EH (cell line): ENCODE measurements at places on chromosomes 6 and 20.
A peak's percentile ranks its signal among the peaks of the same experiment; 100 is the strongest.

DNA sequence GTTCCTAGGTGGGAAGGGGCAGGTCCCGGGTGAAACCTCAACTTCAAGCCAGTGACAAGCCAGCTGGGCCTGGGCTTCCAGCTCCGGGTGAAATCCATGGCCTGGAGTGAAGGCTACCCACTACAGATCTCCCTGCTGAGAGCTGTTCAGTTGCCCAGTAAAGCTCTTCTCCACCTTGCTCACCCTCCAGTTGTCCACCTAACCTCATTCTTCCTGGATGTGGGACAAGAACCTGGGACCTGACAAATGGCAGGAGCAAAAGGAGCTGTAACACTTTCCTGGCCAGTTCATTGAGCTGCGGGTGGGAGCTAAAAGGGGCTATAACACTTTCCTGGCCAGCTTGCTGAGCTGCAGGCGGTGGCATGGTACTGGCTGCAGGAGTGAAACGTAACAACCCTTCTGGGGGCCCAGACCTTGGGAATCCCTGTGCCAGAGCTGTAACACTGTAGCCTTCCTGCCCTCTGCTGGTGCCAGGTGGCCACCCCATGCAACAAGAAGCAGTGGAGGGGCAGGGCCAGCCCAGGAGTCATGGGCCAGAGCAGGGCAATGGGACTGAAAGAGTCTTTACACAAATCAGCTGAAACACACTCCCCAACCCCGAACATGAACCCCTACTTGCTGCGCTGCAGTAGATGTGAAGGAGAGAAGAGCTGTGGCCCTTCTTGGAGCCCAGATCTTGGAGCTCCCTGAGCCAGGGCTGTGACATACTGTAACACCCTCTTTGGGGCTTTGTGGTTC, 3.6 kb upstream of the HINT3 start:
- DNase-seq, result peak; percentile 73

DNA sequence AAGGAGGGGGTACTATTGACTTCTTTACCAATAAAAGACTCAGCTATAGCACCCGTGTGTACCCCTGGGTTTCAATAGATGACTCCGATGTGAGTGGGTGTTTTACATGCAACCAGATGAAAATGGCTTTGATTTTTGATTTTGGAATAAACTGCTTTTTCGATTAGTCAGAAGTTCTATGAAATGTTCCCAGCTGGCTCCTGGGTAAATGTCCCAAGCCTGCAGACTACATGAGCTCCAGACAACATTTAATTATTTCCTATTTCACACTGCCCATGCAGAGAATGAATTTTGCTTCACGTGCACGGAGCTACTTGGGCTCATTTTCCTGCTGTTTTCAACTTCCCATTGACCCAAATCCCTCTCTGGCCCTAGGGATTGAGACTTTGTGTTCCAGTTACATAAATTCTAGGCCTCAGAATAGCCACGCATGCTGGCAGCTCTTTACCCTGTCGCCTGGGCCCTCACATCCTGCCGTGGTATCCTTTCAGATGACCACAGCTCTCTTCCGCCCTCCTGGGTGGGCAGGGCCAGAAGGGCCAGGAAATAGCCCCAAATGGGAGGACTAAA, 59.7 kb downstream of the GPR6 start:
- DNase-seq, result no peak

GRCh38 chr6:17919496-17919895, 67.9 kb downstream of the KIF13A start:
- DNase-seq, result no peak

GRCh38 chr20:41446456-41446855, 79.8 kb upstream of the EMILIN3 start:
- no peak for DNase-seq

DNA sequence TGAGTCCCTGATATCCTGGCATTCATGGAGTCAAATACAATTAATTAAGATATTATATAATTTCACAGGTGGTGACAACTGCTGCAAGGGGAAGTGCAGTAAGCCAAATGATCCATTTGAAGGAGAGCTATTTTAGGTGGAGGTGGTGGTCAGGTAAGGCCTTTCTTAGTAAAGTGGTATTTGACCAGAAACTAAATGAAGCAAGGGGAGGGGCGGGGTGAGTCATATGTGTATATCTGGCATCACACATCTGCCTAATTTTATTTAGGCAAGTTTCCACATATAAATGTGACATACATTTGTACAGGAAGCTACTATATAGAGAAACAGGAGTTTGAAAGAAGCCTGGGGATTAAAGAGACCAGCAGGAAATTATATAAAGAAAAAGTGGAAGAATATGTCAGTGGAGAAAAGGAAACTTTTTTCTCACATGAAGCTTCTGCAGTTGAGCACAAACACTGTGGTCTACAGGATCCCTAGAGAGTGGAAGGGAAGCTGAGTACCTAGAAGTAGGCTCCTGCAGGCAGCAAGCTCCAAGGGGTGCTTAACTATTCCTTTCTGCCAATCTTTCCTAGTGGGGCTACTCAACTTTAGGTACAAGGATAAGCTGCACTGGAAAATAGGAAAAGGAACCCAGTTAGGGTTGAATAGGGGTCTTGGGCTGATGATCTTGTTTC, 99.6 kb downstream of the OGFRL1 start:
- no peak for DNase-seq

DNA sequence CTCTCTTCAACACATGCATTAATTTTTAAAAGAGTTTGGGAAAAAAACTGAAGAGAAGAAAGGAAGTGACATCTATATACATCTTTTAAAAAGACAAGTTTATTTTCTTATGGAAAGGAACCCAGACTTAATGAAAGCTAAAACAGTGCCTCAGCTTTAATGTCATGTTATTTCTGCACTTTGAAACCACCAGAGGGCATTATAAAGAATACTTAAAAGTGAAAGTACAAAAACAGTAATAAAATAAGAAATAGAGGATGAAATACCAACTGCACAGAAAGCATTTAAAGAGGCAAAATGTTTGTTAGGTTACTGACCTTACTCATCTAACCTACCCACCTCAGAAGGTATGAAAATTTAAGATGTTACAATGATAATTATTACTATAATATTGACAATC, 98.8 kb downstream of the HUS1B start:
- DNase-seq, result peak; percentile 10

- DNase-seq, result peak; percentile 28
Observed at GRCh38 chr6:144417681-144418080, 132.5 kb downstream of the UTRN start.

- DNase-seq, result peak; percentile 65
Observed at GRCh38 chr6:35385457-35386202, 43.3 kb downstream of the PPARD start.

- no peak for DNase-seq
Observed at GRCh38 chr6:121439475-121439874, 4.0 kb downstream of the GJA1 start.

DNA sequence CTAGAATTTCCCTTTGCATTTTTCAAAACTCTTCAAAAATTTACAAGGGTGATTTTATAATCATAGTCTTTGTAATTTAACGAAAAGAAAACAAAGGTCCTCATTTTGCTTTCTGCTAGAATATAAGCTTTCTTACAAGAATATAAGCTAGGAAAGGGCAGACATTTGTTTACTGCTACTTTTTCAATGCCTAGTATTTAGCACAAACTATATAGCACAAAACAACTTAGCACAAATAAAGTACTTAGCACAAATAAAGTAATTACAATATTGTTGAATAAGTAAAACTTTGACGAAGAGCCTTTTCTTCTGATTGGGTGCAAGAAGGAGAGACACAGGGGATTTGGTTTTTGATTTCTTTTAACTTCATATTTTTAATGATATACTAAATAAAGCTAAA, 87.8 kb downstream of the BCAS1 start:
- no peak for DNase-seq

GRCh38 chr6:21601932-21602390, 8.4 kb downstream of the SOX4 start:
- DNase-seq, result no peak

GRCh38 chr6:14123386-14124111, 6.0 kb downstream of the CD83 start:
- peak; percentile 57 for DNase-seq

GRCh38 chr6:158799051-158799792, 19.9 kb downstream of the EZR start:
- DNase-seq, result peak; percentile 68

DNA sequence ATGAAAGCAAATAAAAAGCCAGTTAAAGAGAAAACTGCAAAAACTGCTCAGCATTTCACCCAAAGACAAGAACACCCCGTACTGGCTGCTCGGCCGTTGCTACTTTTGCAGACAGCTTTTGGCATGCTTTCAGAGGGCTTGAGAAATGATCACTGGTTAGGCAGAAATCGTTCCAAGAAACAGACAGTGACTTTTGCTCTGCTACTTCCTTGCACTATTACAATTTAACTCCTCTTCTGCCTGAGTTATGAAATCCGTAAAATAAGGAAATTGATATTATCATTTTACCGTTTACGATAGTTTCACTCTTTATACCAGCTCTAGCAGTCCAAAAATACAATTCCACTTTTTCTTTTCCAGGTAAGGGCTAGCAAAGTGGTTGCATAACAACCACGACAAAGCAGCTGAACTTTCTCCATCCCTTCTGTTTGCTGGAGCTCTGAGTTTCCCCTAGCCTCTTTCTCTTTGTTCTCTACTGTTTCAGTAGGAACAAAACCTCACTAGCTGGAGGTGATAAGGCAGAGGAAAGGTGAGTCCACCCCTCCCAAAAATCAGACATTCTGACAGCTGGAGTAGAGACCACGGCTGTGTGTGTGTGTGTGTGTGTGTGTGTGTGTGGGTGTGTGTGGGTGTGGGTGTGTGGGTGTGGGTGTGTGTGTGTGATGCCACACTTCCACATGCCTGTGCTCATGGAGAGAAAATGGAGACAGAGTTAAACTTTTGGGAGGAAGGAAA, 191.8 kb upstream of the RREB1 start:
- peak; percentile 52 for DNase-seq

DNA sequence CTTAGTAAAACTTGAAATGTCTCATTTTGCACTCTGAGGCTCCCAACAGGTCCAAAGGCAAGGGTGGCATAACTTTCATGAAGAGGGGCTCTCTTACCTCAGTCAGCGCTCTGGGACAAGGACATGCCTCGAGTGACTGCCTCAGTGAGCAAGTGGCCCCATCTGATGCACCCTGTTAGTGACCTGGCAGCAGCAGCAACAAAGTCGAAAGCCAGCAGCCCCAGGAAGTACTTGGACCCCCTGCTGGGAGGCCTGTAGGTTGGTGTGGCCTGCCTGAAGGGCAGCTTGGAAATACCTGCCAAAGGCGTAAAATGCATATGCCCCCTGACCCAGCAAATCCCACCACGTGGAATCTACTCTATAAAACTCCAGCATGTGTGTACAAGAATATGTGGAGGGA, 13.2 kb downstream of the MAP1LC3A start:
- no peak for DNase-seq

GRCh38 chr6:110125361-110125760, 54.1 kb downstream of the WASF1 start:
- DNase-seq, result no peak

DNA sequence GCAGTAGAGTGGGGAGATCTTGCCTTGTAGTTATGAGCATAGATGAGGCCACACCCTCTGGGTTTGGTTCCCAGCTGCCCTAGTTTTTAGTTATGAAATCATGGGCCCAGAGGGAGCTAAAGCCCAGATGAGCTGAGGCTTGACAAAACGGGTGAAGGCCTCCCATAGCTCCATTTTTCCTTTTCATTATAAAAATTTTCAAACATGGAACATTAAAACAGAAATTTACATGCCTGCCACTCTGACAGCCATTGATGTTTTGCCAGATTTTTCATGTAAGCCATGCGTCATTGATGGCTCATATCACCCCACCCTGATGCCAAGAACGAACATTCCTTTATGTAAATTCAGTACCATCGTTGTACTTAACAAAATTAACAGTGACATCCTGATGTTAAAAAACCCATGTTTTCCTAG, 67.9 kb downstream of the IGF2R start:
- DNase-seq, result peak; percentile 88

DNA sequence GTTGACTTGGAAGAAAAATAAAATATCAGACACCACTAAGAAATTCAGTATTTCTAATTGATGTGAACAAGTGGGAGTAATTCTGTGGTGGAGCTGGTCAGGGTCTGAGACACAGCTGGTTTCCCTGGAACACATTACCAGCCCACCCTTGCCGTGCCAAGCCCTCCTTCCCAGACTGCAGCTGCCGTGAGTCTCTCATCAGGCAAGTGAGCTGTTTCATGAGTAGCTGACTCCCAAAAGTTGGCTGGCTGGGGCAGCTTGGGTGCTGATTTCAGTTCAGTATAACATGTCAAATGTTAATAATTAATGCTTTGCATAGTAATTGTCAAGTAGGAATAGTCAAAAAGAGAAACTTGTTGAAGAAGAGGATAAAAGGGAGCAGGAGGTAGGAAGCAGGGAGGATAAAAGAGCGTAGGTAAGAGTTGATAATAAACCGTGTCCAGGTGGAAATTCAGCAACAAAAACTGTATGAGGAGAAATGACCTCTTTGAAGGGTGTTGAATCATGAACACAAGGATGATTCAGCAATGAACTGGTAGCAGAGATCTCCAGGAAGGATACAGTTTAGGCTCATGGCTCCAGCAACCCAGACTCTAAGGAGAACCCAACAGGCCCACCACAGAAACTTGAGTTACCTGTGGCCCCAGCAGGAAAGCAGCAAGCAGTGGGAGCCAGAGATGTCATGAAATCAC, 110.9 kb upstream of the SSTR4 start:
- no peak for DNase-seq

GRCh38 chr6:122491919-122492555, 20.4 kb upstream of the SERINC1 start:
- DNase-seq, result peak; percentile 69

DNA sequence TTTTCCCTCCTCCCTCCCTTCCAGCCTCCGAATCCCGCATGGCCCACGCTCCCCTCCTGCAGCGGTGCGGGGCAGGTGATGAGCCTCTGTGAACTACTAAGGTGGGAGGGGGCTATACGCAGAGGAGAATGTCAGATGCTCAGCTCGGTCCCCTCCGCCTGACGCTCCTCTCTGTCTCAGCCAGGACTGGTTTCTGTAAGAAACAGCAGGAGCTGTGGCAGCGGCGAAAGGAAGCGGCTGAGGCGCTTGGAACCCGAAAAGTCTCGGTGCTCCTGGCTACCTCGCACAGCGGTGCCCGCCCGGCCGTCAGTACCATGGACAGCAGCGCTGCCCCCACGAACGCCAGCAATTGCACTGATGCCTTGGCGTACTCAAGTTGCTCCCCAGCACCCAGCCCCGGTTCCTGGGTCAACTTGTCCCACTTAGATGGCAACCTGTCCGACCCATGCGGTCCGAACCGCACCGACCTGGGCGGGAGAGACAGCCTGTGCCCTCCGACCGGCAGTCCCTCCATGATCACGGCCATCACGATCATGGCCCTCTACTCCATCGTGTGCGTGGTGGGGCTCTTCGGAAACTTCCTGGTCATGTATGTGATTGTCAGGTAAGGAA, at the start of gene OPRM1:
OPRM1 (plus strand) TSS at position 10 of the 612 bp plus-strand sequence; CDS start at position 315, 305 bp downstream.
- DNase-seq, result peak; percentile 4

GRCh38 chr20:62603021-62603906, 39.0 kb upstream of the SLCO4A1 start:
- DNase-seq, result peak; percentile 87

DNA sequence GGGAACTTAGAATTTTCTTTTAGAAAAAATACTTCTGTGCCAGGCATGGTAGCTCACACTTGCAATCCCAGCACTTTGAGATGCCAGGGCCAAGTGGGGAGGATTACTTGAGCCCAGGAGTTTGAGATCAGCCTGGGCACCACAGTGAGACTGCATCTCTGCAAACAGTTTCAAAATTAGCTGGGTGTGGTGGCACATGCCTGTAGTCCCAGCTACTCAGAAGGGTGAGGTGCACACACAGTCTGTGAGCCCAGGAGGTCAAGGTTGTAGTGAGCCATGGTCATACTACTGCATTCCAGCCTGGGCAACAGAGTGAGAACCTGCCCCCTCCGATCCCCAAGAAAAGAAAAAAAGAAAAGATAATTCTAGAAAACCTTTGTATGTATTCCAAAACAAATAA, 346.0 kb upstream of the KCNQ5 start:
- no peak for DNase-seq

- DNase-seq, result no peak
Observed at GRCh38 chr6:36822506-36823269, 16.6 kb downstream of the CPNE5 start.
